Activated naive CD4-positive, alpha-beta T cell (primary cell): ENCODE measurements at places on chromosomes 2 and 18.

DNA sequence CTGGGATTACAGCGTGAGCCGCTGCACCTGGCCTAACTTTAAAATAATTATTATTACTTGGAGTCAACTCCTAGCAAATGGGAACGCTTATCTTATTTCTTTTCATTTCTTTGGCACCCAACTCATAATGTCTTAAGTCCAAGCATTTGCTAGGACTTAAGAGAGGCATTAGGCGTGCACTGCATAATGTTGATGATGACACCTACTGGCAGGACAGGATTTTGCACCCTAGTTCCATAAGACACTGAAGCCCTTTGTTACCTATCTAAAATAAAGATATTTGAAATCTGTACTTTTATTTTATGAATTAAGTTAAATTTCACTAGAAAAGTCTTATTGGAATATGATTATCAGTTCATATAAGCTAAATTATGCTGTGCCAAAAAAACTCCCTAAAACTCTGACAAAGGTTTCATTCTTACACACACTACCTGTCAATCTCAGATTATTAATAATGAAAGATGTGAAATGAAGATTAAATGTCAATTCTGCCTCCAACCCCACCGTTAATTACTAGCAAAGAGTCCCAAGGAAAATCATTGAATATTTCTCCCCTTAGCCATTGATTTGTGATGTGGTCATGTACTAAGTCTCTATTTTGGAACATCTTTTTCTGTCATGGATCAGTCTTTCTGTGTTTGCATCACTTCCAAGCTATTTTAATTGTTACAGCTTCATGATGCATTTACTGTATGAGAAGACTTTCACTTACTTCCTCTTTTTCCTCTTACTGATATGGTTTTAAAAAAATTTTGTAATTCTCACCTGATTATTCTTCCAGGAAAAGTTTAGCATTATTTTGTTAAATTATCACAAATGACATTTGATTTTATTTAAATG is 12.7 kb upstream of the CDH2 start:
- DNase-seq: no peak

DNA sequence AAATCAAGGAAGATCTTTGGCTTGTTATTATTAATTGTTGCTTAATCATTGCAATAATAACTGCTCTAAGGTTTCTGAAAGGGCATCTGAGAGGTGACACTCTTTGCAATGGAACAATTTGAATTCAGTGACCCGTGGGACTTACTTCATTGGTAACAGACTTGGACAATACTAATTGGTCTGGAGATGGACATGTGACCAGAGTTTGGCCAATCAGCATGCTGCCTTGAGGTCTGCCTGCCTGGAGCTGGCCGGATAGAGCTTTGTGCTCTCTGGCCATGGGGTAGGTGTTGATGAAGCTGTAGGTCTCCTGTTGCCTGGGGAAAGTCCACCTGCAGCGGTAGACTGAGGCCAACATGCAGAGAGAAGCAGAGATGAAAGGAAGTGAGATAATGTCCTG is 24.0 kb upstream of the VPS4B start:
- DNase-seq: no peak

DNA sequence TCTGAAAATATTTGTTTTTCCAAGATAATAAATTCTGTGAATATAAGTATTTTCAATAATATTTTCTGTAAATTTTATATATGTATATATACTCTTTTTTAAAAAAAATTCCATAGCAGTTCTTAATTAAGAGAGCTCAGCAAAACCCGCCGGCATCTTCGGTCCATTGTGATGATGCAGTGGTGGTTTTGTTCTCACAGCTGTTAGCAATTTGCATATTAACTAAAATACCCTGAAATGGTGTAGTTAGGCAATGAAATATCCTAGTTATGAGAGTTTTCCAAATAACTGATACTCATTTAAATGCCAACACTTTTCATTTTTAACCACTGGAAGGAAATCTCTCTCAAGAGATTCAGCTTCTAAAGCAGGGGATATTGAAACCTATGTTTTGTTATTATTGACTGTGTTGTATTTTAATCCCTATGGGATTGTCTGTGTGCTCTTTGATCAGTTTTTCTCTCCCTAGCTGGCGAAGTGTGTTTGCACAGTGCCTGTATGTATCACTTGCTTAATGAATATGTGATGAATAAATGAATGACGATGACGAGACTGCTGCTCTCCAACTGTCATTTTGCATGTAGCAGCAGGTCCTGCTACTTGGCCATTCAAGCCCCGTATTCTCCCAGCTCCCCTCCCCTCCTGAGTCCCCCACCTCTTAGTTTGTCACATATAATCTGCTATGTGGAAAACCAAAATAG is 42.4 kb downstream of the PSMG2 start:
- no peak for DNase-seq

DNA sequence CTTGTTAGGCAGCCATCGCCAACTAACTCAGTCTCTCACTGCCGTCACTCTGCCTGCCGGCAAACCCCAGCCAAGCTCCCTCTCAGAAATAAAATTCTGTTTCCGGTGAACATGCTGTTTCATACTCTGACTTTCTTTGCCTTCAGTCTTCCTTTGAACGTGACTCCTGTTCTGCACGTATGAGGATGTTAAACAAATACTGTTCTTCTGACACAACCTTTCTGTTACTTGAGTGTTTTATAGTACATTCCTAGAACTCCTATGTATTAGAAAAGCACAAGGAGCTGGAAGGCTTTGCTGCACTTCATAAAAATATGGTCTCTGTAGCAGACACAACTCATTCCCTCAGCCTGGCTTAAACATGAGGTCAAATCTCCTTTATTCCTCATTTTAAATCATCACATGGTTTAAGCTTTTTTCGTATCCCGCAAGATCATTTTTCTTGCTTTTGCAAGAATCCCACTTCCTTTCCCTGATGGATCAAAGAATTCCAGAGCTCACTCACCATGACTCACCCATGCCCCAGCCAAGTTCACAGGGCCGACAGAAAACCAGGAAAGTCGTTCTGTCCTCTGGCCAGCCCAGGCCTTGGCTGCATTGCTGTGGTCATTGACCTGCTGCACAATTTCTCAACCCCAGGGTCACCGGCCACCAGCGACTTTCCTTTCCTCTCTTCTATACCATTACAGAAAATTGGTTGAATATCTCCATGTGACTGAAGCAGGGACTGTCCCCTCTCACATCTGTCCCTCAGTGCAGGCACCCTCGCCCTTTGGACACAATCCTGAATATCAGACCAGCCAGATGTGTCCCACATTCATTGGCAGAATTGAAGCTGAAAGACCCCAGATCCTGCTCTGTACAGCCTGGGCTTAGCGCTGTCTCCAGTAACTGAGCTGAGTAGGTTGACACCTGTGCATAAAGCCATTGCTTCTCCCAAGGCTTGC is 183.1 kb upstream of the ARL4C start:
- no peak for DNase-seq
